ENCODE measurements at places on chromosomes 6 and 20.

DNA sequence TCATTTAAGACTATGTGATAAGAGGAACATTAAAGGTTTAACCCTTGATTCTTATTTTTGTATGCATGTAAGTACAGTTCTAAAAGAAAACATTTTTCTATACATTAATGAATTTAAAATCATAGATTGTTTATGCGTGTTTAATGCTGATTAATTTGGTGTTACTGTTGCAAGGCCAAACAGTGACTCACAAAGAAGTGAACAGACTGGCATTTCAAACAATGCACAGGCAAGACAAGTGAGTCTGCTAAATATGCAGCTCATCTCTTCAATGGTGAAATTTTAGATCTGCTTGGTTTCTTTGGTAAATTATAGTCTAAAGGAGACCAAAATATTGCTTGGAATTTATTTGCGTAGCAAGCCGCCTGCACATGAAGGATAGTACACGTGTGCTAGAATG lies 417.4 kb upstream of the SOX4 start:
- no peak for DNase-seq

DNA sequence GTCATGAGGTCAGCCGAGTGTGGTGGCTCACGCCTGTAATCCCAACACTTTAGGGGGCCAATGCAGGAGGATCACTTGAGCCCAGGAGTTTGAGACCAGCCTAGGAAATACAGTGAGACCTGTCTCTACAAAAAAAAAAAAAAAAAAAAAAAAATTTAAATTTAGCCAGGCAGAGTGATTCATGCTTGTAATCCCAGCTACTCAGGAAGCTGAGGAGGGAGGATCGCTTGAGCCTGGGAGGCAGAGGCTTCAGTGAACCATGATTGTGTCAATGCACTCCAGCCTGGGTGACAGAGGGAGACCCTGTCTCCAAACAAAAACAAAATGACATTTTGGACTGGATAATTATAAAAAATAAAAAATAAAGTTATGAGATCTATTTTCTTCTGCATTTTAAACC lies 56.2 kb downstream of the ADGRF1 start:
- no peak for DNase-seq

GRCh38 chr20:11178946-11179654 lies 505.3 kb upstream of the JAG1 start:
- no peak for DNase-seq

GRCh38 chr6:20960067-20960466 lies 425.8 kb downstream of the CDKAL1 start:
- DNase-seq: no peak

DNA sequence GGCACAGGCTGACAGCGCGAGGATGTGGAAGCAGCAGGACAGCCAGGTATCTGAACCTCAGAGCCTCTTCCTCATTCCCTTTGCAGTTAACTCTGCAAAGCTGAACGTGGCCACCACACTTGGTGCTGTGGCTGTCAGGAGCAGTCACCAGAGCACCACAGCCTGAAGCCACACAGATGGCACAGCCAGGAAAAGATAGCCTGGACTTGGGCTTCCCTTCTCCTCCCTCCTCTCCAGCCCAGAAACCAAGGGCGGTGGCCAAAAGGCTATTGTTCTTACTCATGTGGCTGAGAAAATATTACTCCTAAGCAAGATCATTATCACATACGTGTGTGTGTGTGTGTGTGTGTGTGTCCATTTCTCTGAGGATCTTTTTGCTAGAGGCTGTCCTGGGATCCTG lies 39.8 kb downstream of the CD164 start:
- no peak for DNase-seq

DNA sequence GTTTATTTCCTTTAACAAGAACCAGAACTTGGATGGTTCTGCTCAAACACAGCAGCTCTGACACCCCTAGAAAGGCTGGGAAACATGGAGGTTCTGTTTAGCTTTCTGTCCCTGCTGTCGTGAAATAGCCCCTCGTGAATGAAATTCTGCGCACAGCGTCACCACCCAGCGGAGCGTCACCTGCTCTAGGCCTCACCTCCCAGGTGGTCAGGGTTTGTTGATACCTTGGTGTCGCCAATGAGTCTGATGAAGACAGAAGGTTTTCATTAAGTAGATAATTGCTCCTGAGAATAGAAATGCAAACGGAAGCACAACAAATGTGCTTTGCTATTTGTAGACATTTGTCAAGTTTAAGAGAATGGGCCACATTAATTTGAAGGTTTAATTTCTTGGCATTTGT lies 135.1 kb downstream of the EDN3 start:
- no peak for DNase-seq

DNA sequence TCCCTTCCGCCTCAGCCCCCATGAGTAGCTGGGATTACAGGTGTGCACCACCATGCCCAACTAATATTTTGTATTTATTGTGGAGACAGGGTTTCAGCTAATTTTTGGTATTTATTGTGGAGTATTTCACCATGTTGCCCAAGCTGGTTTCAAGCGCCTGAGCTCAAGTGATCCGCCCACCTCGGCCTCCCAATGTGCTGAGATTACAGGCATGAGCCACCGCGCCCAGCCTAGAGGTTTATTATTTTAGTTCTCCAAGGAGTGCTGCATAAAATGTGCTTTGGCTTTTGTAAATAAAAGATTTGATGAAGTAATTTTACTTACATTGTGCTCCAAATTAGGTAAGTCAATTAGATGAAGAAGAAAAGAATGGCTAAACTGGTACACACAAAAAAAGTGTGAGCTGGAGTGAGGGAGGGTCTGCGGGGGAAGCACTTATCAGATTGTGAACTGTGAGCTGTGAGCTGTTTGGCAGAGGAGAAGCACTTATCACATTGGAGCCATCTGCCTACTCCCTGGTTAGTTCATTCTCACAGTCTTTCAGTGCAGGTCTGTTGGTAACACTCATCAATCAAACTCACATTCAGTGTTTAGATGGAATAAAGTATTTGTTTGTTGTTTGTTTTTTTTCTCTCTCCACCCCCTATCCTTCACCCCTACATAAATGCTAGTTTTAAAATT lies 398.0 kb downstream of the EPHA7 start:
- DNase-seq: no peak

GRCh38 chr6:139184047-139184446 lies 49.2 kb downstream of the HECA start:
- DNase-seq: no peak

DNA sequence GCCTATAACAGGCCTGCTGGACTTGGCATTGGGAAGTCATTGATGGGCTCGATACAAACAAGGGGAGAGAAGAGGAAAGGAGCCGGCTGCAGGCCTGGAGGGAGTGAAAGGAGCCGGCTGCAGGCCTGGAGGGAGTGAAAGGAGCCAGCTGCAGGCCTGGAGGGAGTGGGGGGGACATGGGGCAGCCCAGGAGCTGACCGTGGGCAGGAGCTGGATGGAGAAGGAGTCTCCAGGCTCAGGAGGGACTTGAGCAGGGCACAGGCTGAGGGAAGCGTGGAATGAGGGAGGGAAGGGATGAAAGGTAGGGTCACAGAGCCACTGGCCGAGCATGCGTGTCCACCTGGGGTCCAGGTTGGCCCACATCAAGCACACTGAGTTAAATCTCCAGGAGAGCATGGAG lies 32.0 kb downstream of the RPP40 start:
- no peak for DNase-seq

- no peak for DNase-seq
Measured at GRCh38 chr6:44221961-44222335, 1.4 kb upstream of the SLC29A1 start.

GRCh38 chr6:163329991-163330390 lies 84.5 kb upstream of the QKI start:
- DNase-seq: no peak

GRCh38 chr6:163579880-163580295 lies 165.4 kb downstream of the QKI start:
- no peak for DNase-seq

- DNase-seq: no peak
Measured at GRCh38 chr20:17470521-17470920, 60.7 kb downstream of the BFSP1 start.

DNA sequence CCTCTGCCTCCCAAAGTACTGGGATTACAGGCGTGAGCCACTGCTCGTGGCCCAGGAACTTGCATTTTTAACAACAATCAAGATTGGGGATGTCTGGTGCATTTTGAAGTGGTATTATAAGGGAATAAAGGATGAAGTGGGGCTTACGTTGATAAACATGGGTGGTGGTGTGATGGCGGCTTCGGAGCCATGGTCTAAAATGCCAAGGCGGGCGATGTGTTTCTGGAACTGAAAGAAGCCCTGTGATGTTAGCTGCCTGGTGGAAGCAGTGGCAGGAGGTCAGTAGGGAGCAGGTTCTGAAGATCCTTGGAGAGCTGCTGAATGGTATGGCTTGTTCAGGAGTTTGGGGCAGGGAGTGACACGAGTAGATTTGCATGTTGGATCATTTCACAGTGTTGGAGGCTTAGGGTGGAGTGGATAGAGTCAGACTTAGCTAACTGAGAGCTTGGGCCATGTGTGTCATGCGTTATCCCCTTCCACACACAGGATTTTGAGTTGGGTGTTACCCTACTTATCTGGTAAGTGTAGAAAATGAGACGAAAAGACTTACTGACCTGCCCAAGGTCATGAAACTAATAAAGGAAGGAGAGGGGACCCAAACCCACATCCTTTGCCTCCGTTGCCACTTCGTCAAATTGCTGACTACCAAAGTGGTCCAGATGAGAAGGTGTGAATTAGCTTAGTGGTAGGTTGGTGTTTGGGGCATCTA lies 1.5 kb downstream of the NELFCD start:
- no peak for DNase-seq

- DNase-seq: no peak
Measured at GRCh38 chr6:80091506-80091905, 15.0 kb upstream of the BCKDHB start.

GRCh38 chr6:50935442-50935841 lies 116.8 kb downstream of the TFAP2B start:
- no peak for DNase-seq

GRCh38 chr20:22966787-22967464 lies 68.2 kb upstream of the SSTR4 start:
- DNase-seq: no peak

DNA sequence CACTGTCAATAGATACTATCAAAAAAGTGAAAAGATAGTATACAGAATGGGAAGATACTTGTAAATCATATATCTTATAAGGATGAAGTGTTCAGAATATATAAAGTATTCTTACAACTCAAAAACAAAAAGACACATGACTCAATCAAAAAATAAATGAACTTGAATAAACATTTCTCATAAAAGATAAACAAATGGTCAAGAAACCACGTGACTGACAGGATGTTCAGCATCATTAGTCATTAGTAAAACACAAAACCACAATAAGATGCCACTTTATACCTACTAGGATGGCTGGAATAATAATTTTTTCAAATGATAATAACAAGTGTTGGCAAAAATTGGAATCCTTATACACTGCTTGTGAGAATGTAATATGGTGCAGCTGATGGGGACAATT lies 729.1 kb upstream of the HS3ST5 start:
- DNase-seq: no peak

- no peak for DNase-seq
Measured at GRCh38 chr6:30883685-30884520, at the start of gene DDR1. Gene DDR1 (plus strand): TSS chr6:30884519. CDS start chr6:30888730, 4,211 bp downstream.

- no peak for DNase-seq
Measured at GRCh38 chr6:78810698-78811097, 56.7 kb upstream of the IRAK1BP1 start.

DNA sequence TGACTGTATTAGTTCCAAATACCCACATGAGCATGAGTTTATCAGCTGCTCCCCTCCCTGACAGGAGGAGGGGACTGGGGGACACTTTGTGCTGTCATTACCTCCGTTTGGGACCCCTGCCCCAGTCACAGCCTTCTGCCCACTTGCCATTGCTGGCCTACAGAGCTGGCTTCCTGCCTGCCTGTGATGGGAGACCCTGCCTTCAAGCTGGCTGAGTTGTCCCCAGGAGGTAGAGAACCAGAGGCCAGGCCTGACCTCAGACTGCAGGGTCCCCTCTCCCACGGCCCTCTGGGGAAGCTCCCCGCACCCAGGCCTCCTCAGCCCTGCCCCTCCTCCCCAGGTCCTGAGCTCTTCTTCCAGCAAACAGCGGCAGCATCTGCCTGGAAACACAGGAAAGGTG lies 105.5 kb downstream of the JPH2 start:
- DNase-seq: no peak

DNA sequence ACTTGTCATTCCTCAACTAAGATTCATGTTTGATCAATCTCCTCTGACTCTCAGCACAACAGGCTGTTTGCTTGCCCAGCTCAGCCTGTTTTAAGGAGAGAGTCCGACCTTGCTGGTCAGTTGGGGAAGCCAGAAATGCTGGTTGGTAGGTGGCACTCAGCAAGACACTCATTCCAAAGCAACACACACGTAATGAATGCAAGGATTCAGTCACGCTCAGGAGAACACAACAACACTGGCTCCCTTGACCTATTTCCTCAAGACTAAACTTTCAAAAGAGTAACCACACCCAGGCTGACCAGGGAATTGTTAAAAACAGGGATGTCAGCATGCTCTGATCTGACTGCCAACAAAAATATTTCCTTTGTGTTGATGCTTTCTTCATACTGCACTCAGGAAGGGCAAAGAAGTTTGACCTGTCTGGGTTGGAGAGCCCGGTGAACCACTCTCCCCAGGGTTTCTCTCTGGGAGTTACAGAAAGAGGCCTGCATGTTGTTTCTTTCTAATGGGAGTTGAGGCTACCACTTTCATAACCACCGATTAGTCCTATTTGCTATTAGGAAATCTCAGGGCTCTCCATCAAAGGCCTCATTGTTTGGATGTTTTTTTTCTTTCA lies 25.6 kb upstream of the PREP start:
- no peak for DNase-seq

DNA sequence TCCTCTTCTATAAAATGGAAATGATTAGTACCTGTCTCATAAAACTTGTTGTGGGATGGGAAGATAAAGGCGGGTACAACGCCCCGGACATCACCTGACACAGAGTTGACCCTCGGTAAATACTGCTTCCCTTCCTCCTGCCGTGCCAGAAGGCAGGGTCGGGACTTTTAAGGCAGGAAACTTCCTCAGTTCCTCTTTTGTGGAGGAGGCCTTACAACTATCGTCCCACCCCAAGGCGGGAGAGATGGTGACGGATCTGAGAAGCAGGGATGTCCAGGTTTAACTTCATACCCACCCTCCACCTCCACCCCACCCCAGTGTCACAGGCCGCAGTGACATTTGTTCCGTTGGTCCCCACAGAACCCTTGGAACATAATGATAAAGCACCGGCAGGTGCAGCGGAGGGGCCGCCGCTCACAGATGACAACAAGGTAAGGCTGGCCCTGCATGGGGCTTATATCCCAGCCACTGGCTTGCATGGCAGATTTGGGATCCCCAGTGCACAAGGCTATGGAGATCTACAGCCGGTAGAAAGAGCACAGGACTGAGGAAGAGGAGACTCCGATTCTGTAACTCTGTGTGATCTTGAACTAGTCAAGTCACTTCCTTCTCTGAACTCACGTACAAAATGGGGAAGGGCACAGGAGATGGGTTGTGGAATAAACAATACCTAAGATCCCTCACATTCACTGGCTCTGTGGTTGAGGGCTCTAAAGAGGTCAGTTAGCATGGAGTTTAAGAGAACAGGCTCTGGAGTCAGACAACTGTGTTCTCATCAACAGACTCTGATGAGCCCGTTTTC lies 764 bp downstream of the DNTTIP1 start:
- DNase-seq: no peak

DNA sequence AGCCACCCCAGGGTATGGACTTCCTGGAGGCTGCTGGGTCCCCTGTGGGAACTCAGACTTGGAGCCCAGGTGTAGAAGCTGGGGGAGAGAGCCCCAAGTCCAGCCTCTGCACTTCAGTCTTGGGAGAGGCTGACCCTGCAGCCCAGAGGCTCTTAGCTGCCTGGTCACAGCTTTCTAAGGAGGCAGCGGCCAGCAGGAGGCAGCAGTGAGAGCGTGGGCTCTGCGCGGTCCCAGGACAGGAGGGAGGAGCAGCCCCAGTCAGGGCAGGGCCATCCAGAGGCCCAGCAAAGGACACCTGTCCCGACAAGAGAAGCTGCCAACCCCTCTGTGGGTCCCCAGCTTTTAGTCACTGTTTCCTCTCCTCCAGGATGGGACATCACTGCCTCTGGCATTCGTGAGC lies 9.4 kb downstream of the TREML2 start:
- DNase-seq: no peak
